Posterior vena cava (tissue), 2 donors: ENCODE measurements at places on chromosomes 3 and 15. TPM values are rescaled to one million over a fixed set of nuclear protein-coding genes. Genes with fewer than 3 reads are reported as not detected.

- no peak for DNase-seq
These were observed at the start of gene KIF7 for GRCh38 chr15:89654847-89655805. TSS of gene KIF7 (minus strand) at chr15:89655467. CDS start at chr15:89652930, 2,537 bp downstream.

DNA sequence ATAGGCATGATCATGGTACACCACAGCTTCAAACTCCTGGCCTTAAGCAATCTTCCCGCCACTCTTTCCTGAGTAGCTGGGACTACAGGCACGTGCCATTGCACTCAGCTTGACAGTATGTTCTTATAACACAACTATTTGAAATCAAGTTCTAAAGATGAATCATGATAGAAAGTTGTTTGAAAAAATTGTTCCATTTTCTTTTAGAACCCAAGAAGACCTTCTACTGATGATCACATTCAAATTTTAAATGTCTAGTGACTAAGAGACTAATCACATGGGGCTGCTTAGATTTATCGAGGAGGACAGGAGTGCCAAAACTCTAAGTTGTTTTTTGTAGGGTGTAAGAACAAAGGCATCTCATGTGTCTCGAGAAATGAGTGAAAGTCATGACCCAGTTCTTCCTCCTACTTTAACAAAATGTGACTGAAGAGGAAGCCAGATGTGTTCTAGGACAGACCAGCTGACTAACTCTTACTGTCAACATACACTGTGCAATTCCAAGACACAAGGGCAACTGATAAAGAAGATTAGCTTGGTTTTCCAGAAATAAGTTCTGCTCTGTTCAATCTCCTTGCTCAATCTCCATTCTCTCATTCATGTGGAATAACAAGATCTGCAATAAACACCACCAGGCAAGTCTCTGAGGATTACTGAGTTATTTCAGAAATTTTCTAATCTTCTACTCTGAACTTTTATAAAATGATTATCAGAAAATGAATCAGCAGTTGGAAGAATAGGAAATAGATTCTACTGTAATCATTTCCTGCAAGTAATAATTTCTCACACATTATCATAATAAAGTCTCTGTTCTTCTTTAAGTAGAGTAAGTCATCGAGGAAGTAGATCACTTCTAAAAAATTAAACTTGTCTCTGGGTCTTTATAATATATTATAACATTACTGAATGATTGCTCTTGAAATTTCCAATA, 122.6 kb upstream of the CCNL1 start:
- DNase-seq: peak; percentile 85

The ADGRG7 gene
- total RNA-seq: not detected

DNA sequence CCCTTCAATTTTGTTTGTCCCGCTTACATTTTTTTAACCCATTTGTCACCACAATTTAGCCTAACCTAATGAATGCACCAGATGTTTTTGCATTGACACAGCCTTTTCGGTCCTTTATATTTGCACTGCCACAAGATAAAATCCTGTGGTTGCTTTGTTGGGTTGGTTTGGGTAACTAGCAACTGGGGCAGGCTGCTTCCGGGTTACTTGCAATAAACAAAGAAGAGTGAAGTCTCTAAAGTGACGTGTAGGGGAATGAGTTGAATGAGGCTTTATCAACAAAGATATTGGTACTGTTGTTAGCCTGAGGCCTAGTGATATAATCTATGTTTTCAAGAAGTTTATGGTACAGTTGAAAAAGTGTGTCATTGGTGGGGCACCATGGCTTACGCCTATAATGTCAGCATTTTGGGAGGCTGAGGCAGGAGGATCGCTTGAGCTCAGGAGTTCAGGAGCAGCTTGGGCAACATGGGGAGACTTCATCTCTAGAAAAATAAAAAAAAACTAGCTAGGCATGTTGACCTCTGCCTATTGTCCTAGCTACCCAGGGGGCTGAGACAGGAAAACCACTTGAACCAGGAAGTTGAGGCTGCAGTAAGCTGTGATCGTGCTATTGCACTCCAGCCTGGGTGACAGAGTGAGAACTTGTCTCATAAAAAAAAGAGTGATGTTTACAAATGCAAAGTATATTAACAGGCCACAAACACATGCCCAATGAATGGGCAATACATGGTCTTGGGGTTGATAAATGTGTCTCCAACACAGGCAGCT, 121.8 kb downstream of the OXSM start:
- no peak for DNase-seq

DNA sequence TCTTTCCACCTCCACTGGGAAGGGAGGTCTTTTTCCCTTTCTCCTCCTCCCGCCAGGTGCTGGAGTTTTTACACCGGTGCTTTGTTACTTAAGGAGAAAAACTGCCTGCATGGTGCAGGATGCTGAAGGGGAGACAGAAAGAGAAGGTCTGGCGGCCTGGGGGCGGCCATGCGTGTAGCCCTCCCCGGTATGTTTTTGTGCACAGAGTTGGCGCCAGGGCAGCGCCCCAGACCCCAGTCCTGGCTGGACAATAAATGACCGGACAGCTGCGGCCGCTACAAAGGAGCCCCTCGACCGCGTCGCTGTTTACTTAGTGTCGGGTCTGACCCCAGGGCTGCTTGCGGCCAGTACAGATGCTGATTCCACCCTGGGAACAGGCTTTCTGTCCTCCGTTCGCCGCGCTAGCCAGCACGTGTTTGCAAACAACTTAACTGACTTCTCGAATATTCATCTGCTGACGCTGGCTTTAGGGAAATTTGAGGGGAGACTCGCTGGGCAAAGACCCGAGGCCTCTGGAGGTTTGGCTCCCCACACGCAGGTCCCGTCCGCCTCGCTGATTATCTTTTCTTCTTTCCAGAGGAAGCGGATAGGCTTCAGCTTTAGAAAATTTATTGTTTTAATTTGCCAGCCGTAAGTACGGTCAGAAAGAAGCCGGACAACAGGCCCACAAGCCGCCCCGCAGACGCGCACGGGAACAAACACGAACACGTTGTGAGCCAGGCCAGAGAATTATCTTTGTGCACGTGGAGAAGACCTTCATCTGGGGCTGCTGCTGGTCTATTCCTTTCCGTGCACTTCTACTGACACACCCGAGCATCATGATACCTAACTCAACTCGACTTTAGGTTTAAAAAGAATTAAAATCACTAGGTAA, 46.9 kb downstream of the ZIC4 start:
- DNase-seq: peak; percentile 73

- DNase-seq: no peak
These were observed 23.4 kb upstream of the ACAP2 start for GRCh38 chr3:195466251-195466650.

DNA sequence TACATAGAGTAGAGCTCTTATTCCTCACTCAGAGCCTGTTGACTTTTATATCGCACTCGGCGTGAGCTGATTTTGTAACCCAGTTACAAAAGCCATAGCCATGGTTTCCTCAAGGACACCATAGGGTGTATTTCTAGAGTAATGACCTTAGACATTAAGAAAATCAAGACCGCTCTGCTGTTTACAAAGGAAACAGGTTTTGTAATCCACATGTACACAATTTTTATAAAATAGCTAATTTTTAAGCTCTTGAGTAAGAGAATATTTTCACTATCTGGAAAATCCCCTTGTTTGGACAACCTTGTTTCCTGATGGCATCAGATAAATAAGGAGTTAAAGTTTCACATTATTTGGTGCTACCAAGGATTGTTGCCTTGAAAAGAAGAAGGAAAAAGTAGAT, 104.7 kb downstream of the PGPEP1L start:
- no peak for DNase-seq
